ENCODE measurements at places on chromosomes 12 and 14.
A peak's percentile ranks its signal among the peaks of the same experiment; 100 is the strongest.

- DNase-seq = peak; percentile 8
These were observed at the start of gene TMEM30B for GRCh38 chr14:61281186-61281947. TSS of gene TMEM30B (minus strand) at chr14:61281338. CDS start at chr14:61281147, 191 bp downstream.

DNA sequence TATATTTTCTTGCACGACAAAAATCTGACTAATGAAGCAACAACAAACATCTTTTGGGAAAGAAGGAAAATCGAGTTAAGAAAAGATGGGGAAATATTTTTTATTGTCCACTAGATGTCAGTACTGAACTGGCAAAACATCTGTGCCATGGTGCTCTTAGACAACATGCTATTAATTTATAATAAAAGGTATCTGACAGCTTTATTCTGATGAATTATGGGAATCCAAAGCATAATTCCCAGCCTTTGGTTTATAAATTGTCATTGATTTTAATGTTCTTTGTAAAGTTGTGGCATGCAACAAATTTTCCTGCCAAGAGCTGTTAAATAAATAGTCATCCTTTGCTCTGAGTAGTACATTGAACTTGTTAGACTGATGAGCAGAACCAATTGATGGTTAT, 231.2 kb downstream of the ETNK1 start:
- no peak for DNase-seq

DNA sequence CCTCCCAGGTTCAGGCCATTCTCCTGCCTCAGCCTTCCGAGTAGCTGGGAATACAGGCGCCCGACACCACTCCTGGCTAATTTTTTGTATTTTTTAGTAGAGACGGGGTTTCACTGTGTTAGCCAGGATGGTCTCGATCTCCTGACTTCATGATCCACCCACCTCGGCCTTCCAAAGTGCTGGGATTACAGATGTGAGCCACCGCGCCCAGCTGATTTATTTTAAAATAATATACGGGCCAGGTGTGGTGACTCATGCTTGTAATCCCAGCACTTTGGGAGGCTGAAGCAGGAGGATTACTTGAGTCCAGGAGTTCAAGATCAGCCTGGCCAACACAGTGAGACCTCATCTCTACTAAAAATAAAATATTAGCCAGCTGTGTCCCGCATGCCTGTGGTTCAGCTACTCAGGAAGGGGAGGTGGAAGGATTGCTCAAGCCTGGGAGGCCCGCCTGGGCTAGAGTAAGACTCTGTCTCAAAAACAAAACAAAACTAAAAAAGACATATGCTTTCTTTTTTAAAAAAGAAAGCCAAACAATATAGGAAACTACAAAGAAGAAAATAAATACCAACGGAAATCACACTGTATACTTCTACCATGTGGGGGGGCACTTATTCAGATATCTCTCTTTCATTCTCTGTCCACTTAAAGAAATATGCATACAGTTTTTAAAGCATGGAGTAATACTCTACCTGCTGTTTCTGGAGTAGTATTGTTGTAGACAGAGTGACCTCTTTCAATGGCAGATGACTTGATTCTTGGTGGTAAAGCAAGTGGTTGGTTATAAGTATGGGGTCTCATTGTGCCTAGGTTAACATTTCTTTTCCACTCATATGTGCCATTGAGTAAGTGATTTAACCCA, 930 bp upstream of the MIA2 start:
- no peak for DNase-seq

DNA sequence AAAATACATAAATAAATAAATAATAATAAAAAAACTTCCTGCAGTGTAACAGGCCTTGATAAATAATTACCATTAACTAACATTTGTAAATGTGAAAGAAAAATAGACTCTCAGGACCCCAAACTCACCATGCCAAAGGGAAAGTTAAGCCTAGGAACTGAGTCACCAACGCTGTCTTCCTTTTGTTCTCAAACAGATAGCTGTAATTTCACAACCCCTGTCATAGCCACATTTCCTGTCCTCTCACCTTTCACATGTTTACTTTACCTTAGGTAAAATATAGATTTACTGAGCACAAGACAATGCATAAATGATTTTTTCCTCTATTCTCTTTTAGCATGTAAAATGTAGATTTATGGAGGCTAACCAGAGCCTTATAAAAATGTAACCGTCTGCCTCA, 35.9 kb upstream of the CHST11 start:
- no peak for DNase-seq

GRCh38 chr12:57106021-57106708, 5.0 kb downstream of the STAT6 start:
- no peak for DNase-seq

- no peak for DNase-seq
These were observed 58.2 kb upstream of the ALG10B start for GRCh38 chr12:38258411-38258810.

DNA sequence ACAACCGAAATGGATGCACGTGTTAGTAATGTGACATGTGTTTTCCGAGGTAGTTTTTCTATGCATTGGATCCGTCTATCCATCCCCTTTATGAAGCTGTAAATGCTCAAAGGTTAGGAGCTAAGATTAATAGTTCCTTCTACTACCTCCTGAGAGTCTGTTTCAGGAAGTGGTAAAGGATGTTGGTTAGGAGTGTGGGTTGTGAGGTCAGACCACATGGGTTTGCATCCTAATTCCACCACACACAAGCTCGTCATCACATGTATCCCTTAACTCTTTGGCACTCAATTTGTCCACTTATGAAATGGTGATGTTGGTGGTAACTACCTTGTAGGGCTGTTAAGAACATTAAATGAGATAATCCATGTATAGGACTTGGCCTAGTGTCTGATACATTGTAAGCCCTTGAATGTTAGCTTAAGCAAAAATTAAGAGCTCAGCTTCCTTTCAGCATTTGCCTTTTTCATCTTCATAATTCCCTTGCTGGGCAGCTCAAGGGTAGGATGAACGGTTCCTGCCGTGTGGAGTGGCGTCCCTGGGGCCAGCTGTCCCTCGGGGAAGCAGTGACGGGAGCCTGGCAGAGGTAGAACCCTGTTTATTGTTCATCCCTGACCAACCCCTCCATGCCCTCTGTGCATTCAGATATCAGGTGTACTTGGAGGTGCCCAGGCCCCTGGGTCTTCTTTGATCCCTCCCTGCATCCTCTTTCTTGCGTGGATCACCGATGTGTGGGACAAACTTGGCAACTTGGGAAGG, 52.3 kb downstream of the TSPAN9 start:
- DNase-seq = no peak

- DNase-seq = no peak
These were observed 41.1 kb downstream of the CACNA2D4 start for GRCh38 chr12:1877169-1877878.

DNA sequence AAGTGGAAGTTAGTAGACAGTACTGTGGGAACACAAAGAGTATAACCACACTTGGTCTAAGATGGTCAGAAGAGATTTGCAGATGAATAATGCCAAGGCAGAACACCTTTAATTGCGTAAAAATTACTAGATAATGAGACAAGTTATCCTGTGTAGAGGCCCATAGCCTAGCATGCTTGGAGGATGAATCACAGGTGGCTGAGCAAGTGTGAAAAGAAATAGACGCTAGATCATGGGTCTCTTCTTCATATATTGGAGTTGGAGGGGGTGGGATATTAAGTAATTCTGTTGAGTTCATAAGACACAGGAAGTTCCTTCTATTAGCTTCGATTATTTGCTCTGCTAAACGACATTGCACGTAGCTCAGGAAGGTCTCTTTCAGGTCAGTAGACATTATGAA, 454.3 kb upstream of the LMO3 start:
- DNase-seq = no peak

DNA sequence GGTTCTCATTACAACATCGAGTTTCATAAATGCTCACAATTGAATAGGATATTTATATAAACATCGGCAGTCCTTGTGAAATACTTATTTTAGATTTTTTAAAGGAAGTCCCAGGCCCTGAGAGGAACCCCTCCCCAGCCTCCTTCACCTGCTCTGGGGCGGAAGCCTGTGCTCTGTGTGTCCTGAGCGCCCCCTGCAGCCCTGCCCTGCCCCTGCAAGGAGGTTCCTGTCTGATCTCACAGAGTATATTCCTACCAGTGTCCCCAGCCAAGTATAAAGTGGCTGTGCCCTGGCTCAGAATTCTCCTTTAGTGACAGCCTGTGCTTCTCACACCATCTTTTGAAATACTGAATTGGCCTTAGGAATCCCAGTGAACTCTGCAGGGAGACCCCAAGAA, 659.5 kb downstream of the TMEM121 start:
- DNase-seq = peak; percentile 51

GRCh38 chr12:78562368-78563205, 302.0 kb upstream of the SYT1 start:
- DNase-seq = no peak

DNA sequence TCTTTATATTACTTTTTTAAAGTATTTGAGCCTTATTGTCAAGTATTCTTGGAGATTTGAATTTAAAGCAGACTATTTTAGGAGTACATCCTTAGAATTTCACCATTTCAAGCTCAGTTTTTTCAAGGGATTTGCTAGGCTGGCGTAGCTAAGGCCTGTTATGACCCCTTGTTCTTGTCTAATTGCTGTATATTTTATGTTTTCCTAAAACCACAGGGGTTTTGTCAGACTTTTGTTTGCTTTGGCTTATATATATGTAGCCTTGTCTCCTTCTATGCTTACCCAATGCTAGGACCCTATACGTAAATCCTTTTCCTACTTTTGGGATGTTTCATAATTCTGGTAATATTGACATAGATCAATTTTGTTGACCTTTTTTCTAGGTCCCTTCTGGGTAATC, 147.0 kb upstream of the SYT10 start:
- no peak for DNase-seq

DNA sequence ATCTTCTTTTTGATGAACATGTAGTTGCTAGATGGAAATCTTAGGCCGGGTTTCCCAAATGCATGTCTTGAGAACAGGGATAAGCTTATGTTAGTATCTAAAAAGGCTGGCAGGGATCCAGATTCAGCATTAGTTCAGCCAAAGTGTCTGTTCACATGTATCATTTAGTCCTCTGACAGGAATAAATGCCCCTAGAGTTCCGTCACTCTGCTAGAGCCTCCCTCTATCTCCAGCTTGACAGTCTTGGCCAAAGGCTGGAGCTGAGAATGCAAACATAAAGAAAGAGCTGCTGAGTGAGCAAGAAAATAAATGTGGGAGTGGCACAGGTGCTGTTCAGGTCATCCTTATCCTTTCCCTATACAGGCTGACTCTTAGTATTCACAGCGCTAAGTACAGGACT, 13.8 kb upstream of the NELL2 start:
- no peak for DNase-seq

GRCh38 chr14:32625211-32625610, 296.1 kb downstream of the AKAP6 start:
- DNase-seq = no peak

DNA sequence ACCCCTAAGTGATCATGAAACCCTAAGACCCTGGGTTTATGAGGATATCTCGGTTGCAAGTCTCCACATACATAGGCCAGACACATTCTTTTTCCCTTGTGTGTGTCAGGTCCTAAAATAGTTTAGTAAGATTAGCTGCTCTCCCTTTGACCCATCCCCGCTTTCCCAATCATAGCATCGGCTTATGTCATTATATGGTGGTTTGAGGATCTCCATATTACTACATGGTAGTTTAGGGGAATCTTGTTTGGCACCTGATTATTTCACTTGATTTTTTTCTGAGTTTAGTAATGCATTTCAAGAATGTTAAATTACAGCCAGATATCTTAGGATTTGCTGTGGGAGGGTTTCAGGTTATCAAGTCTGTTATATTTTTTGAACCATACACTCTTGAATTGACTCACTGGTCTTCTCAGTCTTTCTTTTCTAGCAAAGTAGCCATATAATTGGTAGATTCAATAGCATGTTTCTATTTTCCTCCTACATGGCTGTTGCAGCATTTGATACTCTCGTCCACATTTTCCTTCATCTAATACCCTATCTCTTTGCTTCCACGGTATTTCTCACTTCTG, 68.3 kb upstream of the TRHDE start:
- no peak for DNase-seq

- DNase-seq = no peak
These were observed at the start of gene LRCOL1 for GRCh38 chr12:132610051-132610759. TSS of gene LRCOL1 (minus strand) at chr12:132610582. CDS start at chr12:132606251, 4,331 bp downstream.

DNA sequence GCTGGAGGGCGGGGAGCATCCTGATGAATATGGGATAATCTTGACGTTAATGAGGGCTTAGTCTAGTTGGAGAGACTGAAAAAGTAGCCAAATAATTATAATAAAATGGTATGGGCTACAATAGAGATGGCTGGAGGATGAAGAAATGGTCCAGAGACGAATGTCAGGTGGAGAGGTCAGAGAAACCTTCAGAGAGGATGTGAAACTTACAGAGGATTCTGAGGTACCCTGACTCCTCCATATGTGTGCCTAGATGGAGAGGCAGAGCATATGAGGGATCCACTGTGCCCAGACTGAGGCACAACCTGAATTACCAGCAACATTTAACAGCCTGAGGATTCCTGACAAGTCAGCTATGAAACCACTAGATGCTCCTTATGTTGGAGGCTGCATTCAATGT, 417.0 kb downstream of the ATP23 start:
- DNase-seq = no peak

DNA sequence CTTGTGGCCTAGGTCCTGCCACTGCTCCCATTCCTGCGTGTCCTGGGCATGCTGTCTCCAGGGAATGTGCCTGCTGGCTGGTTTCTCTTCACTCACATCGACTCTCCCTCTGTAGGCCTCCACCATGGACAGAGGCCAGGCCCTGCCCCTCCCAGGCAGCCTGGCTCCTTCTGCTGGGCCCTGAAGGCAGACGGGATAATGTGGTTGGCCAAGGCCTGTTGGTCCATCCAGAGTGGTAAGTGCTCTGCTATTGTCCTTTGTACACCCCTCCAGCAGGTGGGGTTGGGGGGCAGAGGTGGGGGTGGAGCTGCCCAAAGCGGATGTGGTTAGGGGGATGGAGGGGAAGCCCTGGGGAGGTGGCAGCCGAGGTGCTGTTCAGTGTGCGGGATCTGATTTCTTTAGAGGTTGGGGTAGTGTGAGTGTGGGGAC, 9.5 kb upstream of the NR4A1 start:
- no peak for DNase-seq

DNA sequence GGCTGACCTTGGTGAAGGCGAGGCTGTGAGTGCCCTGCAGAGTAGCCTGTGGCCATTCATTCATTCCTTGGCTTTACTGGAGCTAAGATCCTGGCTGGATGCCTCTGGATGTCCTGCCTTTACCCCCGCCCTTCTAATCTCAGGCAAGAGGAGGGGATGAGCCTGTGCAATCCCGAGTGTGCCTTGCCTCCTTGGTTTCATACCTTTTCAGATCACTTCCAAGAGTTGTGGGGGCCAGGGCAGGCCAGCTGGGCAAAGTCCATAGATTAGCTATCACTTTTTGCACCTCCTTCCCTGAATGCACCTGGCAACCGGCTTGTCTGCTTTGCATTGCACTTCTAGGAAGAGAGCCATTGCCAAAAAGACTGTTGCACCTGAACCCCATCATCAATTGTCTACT, 1.5 kb downstream of the VRTN start:
- no peak for DNase-seq

- DNase-seq = no peak
These were observed 15.9 kb upstream of the ATP6V0A2 start for GRCh38 chr12:123696207-123696606.

GRCh38 chr12:27025116-27025515, 2.8 kb downstream of the MED21 start:
- no peak for DNase-seq

All from T-helper 1 cell (primary cell).